ENCODE measurements at places on chromosomes 7 and 10. TPM values are rescaled to one million over a fixed set of nuclear protein-coding genes. Genes with fewer than 3 reads are reported as not detected.
A peak's percentile ranks its signal among the peaks of the same experiment; 100 is the strongest.

MACC1 gene
- 1.5 TPM for total RNA-seq

PDK4 gene
- 509 TPM for total RNA-seq

SFXN2 gene
- total RNA-seq: 1.2 TPM

LRMDA gene
- total RNA-seq: 15.7 TPM

FAM24B gene
- 0.88 TPM for total RNA-seq

ELMO1 gene
- total RNA-seq: 48.0 TPM

SMURF1 gene
- total RNA-seq: 39.5 TPM

DNA sequence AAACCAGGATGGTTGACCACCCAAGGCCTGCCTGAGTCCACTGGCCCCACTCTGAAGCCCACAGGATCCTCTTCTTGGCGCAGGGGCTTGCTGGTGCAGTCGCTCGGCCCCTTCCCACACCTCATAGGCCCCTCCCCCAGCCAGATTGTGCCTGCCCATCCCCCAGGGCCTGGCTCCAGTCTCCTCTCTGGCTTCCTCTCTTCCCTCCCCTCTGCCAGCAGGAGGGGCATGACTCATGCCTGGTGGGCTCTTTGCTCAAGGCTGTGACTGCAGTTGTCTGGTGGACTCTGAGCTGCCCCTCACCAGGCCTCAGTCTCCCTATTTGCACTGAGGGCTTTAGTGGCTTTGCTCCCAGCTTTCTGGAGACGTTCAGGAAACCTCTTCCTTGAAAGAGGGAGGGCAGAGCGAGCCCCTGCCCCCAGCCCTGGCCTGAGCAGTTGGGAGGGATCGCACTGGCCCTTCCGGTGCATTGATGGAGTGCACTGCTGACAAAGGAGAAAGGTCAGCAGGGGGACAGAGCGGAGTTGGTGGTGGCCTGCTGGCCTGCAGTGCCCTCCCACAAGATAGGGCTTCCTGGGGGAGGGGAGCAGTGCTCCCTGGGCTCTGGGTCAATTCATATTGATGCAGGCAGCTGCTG, 60.7 kb downstream of the ZMIZ1 start:
- DNase-seq: no peak

- peak; percentile 43 for DNase-seq
These were observed 376 bp downstream of the GNA12 start for GRCh38 chr7:2843711-2844152.

- DNase-seq: no peak
These were observed 7.4 kb upstream of the APBB1IP start for GRCh38 chr10:26430641-26431163.

DNA sequence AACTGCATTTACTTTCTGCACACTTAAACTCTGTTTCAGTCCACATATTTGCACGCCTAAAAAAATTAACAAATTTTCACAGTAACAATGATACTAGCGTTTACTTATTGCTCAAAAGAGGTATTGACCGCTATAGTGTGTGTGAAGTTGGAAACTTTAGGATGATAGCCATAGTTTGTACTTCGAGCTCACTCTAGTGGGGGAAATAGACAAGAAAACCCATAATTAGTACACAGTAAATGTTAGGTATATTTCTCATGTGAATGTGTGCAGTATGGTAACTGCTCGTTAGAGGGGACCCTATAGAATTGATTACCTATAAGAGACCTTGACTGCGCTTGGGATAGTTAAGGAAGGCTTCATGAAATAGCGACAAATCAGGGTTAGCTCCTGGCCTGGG, 238.4 kb downstream of the AUTS2 start:
- no peak for DNase-seq

DNA sequence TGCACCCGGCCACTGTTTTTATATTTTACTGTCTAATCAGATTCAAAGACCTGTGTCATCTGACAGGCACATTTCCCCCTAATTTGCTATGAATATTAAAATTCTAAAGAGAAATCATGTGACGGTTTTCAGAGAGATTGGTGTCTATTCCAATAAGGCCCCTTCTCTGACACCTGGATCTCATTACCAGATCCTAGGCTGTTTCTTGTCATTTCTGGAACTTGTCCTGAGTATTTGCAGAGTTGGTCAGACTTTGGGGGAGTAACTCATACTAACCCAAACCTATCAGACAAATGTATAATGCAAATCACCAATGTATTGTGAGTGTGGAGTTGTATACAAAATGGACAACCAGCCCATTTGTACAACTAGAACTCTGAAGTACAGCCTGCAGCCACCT, 29.5 kb downstream of the MYO1G start:
- no peak for DNase-seq

DNA sequence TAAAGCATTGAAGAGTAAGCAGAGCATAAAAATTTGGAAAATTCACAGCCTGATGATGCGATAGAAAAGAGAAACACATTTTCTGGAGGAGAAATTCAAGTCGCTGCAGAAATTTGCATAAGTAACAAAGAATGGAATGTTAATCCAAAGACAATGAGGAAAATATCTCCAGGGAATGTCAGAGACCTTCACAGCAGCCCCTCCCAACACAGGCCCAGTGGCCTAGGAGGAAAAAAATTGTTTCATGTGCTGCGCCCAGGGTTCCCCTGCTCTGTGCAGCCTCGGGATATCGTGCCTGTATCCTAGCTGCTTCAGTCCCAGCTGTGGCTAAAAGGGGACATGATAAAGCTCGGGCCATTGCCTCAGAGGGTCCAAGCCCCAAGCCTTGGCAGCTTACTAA, 206.8 kb downstream of the TPK1 start:
- DNase-seq: no peak

DNA sequence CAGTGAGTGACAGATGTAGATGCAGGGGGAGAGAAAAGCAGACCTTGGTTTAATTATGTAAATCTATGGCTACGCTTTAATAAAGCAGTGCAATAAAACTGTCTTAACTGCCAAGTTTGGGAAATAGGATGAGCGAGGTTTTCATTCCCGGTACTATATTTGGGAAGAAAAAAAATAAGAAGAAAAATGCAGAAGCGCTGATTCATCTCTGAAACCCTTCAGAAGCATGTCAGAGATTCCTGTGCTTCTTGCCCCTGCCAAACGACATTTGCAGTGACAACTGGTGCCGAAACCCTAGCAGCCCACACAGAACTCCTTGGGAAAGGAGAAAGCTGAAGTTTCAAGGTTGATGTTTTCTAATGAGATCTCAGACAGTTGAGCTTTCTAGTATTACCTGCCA, 380.7 kb downstream of the REEP3 start:
- no peak for DNase-seq

GRCh38 chr7:108440613-108441012, 15.6 kb downstream of the NRCAM start:
- DNase-seq: no peak

GRCh38 chr7:18786196-18786727, 290.7 kb downstream of the HDAC9 start:
- DNase-seq: no peak

DNA sequence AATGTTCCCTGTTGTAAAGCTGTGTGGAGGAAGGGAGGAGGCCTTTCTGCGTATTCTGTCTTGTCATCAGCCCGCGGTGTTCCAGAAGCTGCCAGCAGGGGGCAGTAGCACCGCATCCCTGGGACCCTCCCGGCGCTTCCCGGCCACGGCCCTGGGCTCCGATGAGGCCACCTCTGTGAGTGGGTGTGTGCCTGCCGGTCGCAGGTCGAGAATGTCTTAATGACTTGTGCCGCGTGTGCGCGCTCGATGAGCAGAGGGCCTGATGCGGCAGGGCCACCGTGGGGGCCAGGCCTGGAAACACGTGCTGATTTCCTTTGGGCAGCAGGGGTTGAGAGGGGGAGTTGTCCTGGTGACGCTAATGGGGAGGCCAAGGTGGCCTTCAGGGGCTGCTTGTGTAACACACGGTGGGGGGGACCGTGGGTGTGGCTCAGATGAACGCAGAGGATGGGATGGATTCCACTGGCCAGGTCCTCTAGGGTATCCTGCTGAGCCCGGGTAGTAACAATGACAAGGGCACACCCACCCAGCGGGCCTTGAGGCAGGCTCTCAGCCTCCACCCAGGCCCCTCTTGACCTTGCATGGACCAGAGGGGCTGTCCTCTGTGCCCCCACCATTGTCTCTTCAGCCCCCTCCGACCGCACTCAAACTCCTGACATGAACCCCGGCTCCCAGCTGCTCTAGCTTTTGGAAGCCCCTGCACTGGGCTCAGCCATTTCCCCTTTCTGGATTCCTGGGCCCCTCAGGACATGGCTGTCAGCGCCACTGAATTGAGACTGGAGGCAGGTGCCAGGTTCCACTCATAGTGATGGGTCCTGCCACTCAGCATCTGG, 135.9 kb upstream of the PODXL start:
- no peak for DNase-seq

- no peak for DNase-seq
These were observed 40.5 kb upstream of the CAMK1D start for GRCh38 chr10:12308736-12309375.

- DNase-seq: no peak
These were observed 8.3 kb downstream of the CSTF2T start for GRCh38 chr10:51691135-51691534.

DNA sequence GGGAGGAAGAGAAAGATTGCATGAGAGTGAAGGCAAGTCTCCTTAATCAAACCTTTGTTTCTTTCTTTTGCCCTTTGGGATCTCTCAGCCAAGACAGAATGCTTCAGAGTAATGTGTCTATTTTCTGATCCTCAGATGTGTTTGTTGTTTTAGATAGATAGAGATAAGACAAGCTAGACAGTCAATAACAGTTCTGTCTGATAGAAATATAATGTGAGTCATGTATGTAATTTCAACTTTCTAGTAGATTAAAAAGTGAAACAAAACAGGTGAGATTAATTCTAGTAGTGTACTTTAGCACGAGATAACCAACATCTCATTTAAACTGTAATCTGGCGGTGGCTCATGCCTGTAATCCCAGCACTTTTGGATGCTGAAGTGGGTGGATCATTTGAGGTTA, 159.2 kb downstream of the GATA3 start:
- DNase-seq: no peak

- no peak for DNase-seq
These were observed 17.6 kb downstream of the EVX1 start for GRCh38 chr7:27260211-27260610.

DNA sequence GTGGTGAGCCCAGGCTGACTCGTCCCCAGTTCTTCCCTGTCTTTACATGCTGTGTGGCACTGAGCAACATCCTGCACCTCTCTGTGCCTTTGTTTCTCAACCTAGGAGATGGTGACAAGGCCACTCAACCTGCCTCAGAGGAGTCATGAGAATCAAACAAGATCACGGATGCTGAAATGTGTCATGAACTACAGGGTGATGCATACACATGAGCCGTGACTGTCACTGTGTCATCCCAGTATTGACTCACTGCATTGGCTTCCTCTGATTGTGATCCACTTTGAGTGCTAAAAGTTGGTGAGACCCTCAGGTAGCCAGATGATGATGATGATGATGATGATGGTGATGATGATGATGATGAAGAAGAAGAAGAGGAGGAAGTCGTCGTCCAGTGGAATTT, 11.5 kb downstream of the C10orf71 start:
- DNase-seq: no peak

- no peak for DNase-seq
These were observed 284.3 kb downstream of the PARD3 start for GRCh38 chr10:34530778-34531177.

GRCh38 chr10:62437696-62438095, 63.5 kb downstream of the ZNF365 start:
- no peak for DNase-seq

- no peak for DNase-seq
These were observed 112.2 kb downstream of the CLEC2L start for GRCh38 chr7:139635526-139636302.

- no peak for DNase-seq
These were observed 62.1 kb downstream of the OR13A1 start for GRCh38 chr10:45253183-45253914.

DNA sequence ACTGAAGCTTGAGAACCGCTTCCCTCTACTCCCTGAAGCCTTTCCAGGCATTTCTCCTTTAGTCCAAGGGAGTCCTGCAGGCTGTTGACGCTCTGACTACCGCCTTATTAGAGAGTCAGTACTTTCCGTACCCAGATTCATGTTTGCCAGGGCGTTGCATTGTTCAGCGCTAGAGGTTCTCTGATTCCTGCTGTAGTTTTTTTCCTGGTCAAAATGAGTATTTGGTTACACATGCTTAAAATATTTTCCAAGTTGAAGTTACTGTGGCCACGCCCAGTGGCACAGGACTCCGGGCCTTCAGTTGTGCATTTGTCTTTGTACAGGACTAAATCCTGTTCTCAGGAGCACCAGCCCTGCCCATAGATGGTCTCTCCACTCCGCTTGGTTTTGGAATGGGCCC, 7.9 kb downstream of the MTURN start:
- DNase-seq: no peak

DNA sequence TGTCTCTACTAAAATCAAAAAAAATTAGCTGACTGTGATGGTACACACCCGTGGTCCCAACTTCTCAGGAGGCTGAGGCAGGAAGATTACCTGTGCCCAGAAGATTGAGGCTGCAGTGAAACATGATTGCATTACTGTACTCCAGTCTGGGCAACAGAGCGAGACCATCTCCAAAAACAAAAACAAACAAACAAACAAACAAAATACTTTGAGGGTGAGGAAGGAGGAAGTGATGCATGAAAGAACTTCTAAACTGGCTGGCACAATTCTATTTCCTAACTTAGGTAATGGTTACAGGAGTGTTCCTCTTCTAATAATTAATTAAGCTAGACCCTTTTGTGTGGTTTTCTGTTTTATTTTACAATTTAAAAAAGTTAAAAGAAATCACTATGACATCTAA, 15.5 kb downstream of the WAPL start:
- no peak for DNase-seq

DNA sequence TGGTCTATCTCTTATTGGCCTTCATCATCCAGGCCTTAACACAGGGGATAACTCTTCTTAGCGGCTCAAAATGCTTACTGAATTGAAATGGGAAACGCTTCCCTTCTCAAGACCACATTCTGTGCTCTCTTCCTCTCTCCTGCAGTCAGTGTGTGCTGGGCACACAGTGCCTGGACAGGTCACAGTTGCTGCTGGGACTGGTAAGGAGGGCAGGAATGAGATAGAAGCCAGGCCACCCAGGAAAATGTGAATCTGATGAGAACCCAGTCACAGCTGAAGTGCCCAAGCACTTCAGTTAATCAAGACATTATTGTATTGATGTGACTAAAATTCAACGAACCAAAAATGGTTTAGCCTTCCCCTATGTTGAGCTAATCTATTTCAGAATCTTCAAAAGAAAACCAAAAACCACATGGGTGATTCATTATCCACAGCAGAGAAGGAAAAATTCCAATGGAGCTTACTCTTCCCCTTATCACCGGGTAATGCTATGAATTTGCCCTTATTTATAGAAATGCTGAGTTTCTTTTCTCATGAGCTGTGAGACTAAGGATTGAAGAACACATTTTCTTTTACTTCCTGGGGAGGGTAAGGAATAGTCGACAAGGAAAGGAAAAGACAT, 41.2 kb upstream of the PLPP4 start:
- DNase-seq: no peak

DNA sequence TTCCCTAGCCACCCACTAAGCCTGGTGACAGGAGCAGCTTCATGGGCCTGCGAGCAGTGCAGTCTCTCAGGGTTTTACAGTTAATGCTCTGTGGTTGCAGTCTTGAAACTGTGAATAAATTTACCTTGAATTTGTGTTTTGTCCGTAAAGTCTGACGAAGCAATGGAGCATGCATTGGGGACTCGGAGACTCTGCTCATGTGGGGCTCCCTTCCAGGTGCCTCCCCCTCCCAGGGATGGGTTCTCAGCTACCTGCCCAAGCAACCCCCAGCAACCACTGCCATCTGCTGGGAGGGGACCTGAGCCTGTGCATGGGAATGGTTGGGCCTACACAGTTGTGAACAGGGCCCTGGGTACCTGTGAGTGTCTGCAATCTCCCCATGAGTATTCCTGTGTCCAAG, 36.3 kb upstream of the IKZF1 start:
- DNase-seq: no peak

- no peak for DNase-seq
These were observed 24.9 kb upstream of the CARD11 start for GRCh38 chr7:3068530-3068929.

GRCh38 chr10:20598590-20598989, 298.5 kb downstream of the NEBL start:
- DNase-seq: peak; percentile 45
